NCI-H187 (cell line): ENCODE measurements at places on chromosomes 12 and 14.

GRCh38 chr12:89863968-89864367 lies 155.3 kb upstream of the ATP2B1 start:
- DNase-seq, result no peak

GRCh38 chr12:123367511-123367910 lies 2.9 kb upstream of the SBNO1 start:
- DNase-seq, result no peak

DNA sequence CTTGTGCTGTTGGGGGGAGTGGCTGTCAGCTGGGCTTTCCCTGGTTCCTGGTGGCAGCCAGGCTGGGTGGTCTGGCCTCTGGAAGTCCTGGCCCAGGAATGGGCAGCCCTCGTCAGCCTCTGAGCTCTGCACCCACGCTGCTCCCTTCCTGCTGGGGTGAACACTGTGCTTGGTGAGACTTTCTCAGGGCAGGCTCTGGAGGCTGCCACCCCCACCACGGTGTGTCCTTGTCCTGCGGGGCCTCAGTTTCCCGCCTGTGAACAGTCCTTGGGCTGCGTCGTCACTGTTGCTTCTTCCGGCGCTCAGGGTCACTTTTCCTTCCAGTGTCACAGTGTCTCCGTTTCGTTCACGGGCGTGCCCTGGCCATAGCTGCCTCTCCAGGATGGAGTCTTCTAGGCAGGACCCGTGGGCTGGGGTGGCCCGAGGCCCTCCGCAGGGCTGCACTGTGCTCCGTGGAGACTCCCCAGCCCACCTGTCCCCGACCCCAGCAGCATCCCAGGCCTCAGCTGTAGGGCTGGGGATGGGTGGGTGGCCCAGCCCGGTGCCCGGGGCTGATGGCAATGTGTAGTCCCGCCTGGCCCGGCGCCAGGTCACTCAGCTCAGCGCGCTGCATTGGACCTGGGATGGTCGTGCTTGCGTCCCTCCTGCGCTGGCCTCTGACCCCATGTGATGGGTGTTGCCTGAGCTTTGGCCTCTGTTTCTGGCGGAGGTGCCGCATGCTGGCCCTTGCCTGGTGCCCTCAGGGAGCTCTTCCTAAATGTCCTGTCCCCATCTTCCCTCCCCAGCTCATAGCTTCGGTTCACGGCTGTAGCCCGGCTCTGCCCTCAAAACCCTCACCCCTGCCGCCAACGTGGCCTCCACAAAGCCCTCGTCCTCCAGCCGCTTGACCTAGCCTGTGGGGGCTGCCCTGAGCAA lies 6.8 kb downstream of the KIF26A start:
- no peak for DNase-seq

DNA sequence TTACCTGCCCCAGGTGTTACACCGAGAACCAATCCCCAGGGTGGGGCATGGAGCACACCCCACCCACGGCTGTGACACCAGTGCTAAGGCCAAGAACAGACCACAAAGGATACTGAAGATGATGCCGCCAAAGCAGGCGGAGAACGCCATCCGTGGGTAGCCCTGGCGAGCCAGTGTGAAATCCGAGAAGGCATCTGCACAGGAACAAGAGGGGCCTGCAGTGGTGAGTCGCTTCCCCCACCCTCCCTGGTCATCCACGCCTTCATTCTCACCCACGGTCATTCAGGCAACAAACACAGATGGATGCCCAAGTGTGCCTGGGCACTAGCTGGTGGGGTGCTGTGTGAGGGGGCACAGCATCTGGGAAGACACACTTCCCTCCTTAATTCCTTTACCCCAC lies 28.5 kb downstream of the SLC8B1 start:
- DNase-seq, result no peak

GRCh38 chr14:99568567-99569560 lies 35.1 kb downstream of the CCDC85C start:
- peak; percentile 51 for DNase-seq

- no peak for DNase-seq
Measured at GRCh38 chr12:643475-644302, 19.6 kb downstream of the NINJ2 start.

DNA sequence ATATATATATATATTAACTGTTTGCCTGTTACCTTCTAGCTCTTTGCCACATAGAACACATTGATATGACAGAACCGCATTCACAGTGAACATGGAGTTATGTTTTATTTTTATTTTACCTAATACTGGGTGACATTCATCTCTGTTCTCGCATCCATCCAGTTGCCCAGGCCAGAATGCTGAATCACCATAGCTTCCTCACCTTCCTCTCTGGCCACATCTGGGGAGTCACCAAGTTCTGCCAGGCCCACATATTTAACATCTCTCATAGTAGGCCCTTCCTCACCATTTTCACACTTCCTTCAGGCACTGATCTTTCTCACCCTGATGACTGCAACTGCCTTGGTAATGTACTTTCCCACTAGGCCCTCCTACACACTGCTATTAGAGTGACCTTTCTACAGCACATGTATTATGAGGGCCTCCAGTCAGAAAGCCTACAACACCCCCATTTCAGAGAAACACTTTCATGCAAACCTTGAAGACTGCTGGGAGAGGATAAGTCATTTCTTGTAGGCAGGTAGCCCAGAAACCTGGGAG lies 106.8 kb downstream of the LGR5 start:
- DNase-seq, result no peak

DNA sequence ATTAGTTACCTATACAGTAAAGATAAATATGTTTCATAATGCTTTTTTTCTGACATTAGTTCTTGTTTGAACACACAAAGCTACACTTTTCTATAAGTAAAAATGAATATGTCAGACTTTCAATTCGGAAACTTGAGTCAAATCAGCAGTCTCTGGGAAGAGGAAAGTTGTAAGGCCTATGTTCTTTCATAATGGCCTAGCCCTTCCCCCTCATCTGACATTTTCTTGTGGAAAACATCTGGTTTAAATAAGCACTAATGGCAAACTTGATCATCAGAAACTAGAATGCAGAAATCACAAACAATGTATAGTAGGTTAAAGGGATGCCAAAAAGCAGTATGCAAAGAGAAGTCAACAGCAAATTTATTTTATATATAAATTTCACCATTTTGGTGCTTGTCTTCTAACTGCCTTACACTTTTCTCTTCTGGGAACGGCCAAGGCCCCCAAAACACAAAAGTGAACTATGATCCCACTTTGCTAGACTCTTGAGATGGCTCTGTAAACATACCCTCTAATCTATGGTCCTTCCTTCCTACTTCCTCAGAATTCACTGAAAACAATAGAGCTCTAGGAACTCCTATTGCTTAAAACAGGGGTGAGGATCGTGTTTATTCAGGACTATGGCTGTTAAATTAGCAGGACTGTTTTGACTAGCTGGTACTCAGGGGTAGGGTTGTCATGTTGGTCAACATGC lies 444.1 kb downstream of the RAD51B start:
- no peak for DNase-seq
